Cardiac ventricle fibroblast (primary cell): ENCODE measurements at places on chromosomes 4 and X. TPM values are rescaled to one million over a fixed set of nuclear protein-coding genes. Genes with fewer than 3 reads are reported as not detected.

The CXCL8 gene
- 9.1 and 11.1 TPM in 2 replicates for total RNA-seq

The ZNF630 gene
- total RNA-seq, result 1.4 and 1.7 TPM in 2 replicates

The ITM2A gene
- 6.3 and 7.4 TPM in 2 replicates for total RNA-seq

The GYPE gene
- total RNA-seq, result 0.50 and 1.2 TPM in 2 replicates

The ZNF185 gene
- total RNA-seq, result 1.6 and 2.2 TPM in 2 replicates

The GPC3 gene
- 2.8 and 3.9 TPM in 2 replicates for total RNA-seq

The HNRNPD gene
- total RNA-seq, result 32.8 and 47.0 TPM in 2 replicates

The SYNPO2 gene
- 9.0 and 10.1 TPM in 2 replicates for total RNA-seq
